AG09319 (cell line): ENCODE measurements at places on chromosomes 4 and X.

DNA sequence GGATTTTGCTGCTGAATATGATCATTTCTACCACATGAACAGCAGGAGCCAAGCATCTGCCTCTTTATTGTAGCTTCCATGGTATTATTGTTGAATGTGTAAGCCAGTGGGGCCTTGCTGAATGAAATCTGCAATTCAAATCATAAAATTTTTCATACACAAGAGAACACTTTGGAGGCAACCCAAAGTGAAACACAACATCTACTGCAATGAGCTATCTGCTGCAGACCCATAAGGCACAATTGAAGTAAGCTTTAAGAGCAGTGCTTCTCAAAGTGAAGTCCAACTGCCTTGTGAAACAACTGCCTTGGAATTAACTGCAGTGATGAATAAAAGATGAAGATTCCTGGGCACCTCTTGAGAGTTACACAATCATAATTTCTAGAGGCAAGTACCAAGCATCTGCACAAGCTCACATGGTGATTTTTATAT, 626.3 kb upstream of the INTU start:
- no peak for DNase-seq

DNA sequence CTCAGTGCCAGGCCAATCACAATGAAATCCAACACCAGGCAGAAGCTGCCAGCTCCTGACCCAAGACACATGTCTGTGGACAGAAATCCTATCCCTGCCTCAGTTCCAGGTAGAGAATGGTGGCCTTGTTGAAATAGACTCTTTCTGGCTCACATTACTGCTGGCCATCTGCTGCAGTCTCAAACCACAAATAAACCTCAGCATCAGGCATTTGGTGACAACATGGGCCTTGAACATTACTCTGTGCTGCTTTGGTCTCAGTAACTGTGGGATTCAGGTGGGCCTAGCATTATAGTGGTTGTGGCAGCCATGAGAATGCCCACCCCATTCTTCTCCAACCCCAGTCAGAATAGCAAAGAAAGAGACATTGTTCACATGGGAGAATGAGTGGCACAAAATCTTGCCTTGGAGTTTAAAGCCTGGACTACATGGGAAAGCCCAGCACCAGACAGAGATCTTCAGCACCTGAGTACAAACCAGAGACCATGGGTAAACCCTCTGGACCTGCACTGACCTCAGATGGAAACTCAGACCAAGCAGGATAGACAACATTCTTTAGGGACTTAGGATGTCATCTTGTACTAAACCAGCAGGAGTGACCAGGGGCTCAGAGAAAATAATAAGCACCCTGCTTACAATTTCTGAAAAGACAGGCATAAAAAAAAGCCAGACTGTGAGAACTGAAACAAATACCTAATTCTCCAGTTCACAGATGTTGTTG, 50.4 kb upstream of the TRAM1L1 start:
- DNase-seq, result no peak

GRCh38 chrX:477441-478012, 90.8 kb upstream of the PPP2R3B start:
- no peak for DNase-seq

DNA sequence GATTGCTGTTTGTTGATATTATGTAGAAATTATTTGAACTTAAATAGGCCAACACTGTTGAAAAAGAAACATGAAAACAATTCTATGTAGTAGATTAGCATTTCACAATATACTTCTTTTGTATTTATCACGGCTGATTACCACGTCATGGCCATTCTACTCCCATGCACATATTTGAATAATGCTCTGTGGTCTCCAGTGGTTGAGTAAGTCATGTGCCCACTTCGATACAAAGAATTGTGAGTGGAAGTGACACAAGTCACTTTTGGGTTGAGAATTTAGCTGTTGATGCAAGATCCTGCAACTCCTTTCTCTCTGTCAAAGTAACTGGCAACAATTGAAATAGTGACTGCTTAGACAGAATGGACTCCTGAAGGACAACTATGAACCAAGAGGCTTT, 6.7 kb upstream of the FSTL5 start:
- DNase-seq, result no peak

GRCh38 chr4:101981756-101982155, 191.2 kb downstream of the BANK1 start:
- no peak for DNase-seq

DNA sequence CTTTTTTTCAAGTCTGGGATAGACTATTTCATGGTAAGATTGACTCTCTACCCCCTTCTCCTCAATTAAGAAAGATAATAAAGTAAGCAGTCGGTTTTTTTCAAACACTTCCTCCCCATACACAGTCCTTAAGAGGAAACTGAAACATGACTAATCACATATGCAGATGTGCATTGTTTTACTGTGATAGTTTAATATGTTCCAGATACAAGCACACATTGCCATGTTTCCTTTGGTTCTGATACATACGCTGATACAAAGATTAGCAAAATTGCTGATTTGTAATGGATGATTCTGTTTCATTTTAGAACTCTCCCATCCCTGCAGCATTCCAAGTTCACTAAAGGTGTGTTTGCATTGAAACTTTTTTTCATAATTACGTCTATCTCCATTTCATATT, 76.1 kb downstream of the FBXO8 start:
- no peak for DNase-seq

DNA sequence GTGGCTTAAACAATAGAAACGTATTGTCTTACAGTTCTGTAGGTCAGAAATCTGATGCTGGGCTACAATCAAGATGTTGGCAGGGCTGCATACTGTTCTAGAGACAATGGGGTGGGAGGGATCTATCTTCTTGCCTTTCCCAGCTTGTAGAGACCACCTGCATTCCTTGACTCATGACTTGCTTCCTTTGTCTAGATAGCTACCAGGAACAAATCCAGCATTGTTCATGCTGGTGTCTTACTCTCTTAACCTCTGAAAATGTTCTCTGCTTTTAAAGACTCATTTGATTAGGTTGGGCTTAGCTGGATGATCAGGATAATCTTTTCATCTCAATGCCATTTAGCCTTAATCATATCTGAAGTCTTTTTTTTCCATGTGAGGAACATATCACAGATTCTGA, 169.0 kb downstream of the ZNF330 start:
- no peak for DNase-seq

DNA sequence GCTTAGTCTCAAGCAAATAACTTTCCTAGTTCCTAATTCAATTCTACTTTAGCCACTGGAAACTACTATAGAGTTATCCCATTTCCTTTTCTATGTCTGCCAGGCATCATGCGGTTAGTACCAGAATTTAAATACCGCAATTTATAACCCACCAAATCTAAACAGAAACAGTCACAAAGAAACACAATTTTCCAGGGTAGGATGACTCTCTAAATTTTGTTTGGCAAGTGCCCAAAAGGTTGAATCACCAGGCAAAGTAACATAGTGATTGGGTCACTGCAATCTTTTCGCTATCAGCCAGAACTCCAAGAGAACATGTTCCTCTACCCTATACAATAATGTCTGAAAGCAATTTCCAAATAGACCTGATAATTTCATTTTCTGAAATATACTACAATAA, 240.2 kb upstream of the GRIA3 start:
- peak; percentile 15 for DNase-seq

DNA sequence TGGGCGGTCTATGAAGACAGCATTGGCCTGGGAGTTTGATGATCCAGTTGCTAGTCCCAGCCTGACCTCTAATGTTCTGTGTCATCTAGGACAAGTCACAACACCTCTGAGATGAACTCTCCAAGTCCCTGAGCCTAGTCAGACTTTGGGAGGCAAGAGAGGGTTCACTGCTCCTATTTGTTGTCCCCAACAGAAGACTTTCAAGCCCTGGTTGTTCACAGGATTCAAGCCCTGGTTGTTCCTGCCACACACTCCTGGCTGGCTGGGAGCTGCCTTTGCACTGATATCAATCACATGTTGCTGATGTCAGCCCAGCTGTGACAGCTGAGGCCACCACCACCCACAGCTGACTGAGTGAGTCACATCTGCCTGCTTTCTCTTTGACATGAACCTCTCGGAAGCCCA, 253.2 kb upstream of the RASGEF1B start:
- no peak for DNase-seq

DNA sequence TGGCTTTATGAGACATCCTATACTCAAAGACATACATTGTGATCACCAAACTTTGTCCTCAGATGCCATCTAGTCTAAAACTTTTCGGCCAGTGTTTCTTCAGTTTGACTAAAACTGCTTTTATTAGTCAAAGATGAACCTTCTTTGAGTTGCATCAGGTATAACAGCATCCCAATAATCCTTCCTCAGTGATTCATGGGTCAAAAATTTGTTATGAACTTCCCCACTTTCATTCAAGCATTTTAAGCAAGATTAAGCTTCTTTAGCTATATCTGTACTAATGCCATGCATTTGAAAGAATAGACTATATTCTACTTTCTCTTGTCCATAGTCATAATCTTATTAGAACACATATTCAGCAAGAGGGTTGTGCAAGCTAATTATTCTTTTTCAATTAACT, 1070.4 kb upstream of the ADGRL3 start:
- no peak for DNase-seq

GRCh38 chr4:145888393-145888792, 50.2 kb downstream of the ZNF827 start:
- no peak for DNase-seq

DNA sequence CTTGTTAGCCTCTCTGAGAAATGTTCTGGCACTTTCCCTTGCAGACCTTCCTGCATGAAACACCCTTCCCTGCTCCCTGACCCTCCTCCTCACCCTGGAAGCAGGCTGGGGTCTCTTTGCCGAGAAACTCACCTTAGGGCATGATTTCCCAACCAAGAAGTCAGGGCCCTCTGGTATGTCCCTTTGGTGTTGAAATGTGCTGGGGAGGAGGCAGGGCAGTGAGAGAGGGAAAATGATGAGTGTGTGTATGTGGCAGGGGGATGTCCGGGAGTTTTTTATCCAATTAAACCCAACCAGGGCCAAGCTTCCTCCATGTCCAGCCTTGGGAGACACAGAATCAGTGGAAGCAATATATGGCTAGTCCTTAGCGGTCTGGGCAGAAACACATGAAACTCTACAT, 5.1 kb downstream of the ELF4 start:
- DNase-seq, result no peak
